Fibroblast of the aortic adventitia (primary cell): ENCODE measurements at places on chromosomes 13 and 19. TPM values are rescaled to one million over a fixed set of nuclear protein-coding genes. Genes with fewer than 3 reads are reported as not detected.

DNA sequence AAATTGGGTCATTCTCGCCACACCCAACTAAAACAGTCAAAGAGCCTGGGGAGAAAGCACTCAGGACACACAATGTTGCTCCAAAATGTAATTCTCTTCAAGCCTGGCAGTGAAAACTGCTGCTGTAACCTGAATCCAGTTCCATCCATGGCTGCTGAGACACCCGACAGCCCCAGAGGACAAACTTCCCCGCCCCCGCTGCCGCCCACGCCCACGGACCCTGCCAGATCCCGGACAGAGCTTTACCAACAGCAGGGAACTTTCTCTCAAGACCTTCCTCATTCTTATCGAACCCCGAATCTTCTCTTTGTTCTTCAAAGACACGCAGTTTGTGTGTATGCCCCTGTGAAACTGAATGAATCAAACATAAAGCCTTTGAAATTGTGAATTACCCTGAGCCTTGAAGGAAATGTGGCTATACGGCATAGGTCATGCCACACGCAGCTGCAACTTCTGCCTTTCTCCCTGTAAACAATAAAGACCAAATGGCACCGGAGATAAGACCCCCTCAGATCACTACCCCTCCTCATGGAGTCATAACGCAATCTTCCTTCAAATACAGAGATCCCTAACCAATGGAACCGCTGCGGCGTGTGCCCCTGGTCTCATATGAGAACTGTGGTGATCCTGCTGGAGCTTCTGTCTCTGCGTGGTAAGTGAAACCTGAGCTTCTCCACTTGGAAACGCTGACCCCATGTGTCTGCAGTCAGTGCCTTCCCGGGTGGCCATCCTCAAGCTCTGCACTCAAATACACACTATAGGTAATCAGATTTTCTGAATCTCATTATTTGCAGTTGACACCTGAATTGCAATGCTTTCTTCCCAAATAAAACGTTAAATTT, 4.8 kb upstream of the LAMP1 start:
- DNase-seq: peak; percentile 7

GRCh38 chr19:6030214-6030507, 52.2 kb upstream of the RANBP3 start:
- peak; percentile 75 for DNase-seq

DNA sequence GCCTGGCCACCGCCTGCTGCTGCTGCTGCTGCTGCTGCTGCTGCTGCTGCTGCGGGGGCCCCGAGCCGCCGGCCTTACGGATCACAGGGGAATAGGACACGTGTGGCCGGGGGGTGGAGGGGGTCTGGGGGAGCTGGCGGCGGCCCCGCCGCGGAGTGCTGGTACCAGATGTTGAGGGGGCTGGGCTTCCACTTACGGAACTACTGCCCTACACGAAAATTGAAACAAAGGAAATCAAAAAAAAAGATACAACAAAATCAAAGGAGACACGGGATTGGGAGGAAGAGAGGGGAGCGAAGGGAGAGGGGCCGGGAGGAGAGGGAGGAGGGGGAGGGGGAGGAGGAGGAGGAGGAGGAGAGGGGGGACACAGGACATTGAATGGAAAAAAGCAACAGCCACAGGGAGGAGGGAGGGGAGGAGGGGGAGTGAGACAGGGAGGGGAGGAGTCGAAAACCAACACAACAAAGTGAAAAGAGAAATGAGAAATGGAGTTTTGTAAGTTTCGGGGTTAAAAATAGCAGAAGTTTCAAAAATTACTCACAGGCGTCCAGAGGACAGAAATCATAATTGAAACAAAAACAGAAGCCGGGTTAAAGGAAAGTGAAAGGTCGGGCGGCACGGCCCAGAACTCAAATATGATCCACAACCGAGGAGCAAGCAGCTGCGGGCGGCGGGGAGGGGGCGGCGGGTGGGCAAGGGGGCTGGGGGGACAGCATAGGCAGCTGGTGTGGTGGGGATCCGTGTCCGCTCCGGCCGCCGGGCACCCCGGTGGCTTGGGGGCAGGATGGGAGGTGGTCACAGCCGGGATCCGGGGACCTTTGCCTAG, 57.8 kb downstream of the IER2 start:
- DNase-seq: peak; percentile 75

DNA sequence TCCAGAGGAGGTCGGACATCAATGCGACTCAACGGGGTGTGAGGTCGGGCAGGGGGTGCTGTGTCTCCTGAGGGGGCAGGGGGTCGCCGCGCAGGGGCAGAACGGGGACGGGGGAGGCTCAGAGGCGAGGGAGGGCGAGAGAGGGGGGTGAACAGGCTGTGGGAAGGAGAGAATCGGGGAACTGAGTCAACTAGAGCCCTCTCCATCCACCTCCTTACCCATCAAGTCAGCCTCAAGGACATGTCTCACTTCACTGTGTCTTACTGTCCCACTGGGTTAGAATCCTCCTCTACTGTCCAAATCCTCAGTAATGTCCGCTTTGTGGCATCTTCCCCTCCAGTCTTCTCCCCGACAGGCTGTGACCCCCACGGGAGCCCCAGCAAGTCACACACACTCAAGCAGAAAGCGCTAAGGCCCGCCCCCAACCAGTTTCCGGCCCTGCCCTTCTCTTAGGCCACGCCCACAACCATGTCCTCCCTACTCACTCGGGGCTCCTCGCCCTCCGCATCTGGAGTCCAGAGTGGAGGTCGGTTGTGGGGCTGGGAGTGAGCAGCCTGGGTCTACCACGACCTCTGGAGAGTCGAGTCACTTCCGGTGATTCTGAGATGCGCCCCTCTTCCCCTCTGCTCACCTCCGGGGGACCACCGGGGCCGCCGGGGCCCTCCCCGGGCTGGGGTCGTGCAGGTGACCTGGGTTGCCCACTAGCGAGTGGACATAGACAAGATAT, 9.3 kb downstream of the PLEKHA4 start:
- no peak for DNase-seq

PRR22 gene
- 0.09 and 1.1 TPM in 2 replicates for total RNA-seq

DCLK1 gene
- 67.8 and 80.0 TPM in 2 replicates for total RNA-seq

- peak; percentile 94 for DNase-seq
These were observed 4.8 kb downstream of the COLGALT1 start for GRCh38 chr19:17560205-17560595.

GRCh38 chr19:3837332-3837731, 31.5 kb downstream of the ZFR2 start:
- no peak for DNase-seq

DNA sequence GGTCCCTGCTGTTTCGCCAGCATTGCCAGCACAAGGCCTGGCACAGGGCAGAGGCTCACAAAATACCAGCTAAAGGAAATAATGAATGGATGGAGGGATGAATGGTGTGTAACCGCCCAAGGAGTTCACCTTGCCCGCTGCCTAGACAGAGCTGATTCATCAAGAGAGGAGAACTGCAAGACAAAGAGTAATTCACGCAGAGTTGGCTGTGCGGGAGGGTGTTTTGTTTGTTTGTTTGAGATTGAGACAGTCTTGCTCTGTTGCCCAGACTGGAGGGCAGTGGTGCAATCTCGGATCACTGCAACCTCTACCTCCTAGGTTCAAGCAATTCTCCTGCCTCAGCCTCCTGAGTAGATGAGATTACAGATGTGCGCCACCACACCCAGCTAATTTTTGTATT, 3.0 kb downstream of the OPA3 start:
- DNase-seq: no peak

SMAD9 gene
- total RNA-seq: 8.2 and 17.6 TPM in 2 replicates

DNA sequence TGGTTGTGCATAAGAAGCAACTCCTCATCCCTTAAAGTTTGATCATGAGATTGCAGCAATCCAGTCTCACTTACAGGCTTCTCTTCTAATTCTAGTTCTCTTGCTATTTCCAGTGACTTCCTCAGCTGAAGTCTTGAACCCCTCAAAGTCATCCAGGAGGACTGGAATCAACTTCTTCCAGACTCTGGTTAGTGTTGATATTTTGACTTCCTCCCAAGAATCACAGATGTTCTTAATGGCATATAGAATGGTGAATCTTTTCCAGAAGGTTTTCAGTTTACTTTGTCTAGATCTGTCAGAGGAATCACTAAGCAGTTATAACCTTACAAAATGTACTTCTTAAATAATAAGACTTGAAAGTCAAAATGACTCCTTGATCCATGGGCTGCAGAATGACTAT, 81.3 kb upstream of the UBL3 start:
- DNase-seq: no peak

DNA sequence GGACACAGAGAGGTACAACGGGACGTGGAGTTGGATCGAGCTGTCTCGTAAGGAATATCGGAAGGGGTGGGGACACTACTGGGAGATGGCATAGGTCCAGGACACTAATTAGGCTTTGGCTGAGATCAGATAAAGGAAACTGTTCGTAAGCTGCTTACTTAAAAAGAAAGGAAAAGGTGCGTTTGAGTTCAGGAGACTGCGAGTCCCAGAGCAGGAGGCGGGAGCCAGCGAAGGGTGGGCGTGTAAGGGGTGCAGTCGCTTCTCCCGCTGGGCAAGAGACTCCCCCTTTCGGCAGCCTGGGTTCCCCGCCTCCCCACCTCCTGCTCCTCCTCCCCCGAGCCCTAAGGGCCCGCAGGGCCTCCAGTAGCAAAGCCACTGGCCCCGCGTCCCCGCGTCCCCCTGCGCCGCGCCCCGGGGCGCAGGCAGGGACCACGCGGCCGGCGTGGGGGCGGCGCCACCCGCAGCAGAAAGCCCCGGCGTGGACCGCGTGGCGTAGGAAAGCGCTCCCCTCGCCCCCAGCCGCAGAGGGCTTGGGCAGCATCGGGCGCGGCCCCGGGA, 547 bp downstream of the ABCC4 start:
- DNase-seq: peak; percentile 60

GRCh38 chr13:65789815-65790214, 1440.3 kb downstream of the PCDH9 start:
- DNase-seq: peak; percentile 39

DNA sequence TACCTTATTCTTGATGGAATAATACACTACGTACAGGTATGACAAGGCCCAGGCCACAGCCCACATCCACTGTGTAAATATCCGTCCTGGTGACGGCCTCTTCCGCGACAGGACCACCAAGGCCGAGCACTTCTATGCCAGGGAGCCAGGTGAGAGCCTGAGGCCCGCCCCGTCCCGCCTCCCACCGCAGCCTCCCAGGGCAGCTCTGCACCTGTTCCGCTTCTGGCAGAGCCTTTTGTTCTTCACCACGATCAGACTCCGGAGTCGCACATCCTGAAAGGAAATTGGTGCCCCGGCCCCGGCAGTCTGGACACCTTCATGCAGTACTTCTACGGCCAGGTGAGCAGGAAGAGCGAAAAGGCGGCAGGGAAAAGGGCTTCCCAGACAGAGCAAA, 10.6 kb upstream of the ZNF358 start:
- DNase-seq: no peak

DNA sequence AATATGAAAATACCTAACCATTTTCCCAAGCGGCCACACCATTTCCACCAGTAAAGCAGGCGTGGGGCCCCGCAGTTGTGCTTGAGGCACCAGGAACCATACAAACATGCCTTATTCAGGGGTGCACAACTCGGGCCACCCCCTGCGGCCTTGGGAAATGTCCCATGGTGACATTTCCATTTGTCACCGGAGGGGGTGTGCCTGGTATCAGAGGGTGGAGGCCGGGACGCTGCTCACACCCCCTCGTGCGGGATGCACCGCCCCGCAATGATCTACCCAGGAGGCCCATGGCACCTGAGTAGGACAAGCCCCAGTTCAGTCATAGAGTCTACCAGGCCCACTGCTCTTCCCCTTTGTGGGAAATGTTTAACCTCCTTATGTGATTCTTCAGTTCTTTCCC, 218.8 kb downstream of the TEX29 start:
- DNase-seq: no peak

DNA sequence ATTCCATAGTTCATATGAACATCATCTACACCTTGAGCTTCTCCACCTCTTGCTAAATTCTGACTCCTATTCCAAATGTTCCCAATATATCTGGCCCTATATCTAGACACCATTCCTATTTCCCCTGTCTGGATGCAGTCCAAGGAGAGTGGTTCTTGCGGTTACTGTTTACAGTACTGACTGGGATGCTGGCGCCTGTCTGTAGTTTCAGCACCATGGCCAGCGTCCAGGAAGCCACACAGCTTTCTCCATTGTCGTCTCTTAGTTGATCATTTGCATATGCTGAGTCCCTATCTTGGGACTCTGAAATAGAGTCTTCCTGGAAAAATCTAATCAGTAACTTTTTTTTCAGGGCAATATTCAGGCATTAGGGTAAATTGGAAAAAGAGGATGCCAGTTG, 14.9 kb downstream of the LAIR2 start:
- peak; percentile 21 for DNase-seq

DNA sequence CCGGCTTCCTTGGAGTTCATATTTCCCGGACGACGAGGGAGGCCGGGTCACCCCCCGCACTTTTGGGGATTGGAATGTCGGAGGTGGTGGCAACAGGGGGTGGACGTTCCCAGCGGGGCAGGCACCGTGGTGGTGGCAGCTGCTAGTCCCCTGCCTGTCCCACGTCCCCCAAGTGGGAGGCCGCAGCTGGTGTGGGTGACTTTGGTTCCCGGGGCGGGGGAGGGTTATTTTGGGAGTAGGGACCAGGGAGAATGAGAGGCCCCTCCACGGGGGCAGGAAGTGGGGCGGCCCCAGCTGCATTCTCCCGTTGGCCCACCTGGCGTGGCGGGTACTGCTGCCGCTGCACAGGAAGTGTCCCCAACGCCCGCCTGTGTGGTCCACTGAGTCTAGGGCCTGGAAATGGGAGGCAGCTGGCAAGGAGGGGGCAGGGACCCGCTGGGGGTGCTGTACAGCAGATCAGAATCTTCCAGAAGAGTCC, 11.1 kb upstream of the PLIN3 start:
- no peak for DNase-seq

- no peak for DNase-seq
These were observed 24.4 kb upstream of the CACNA1A start for GRCh38 chr19:13530720-13531119.

- DNase-seq: peak; percentile 15
These were observed 392.1 kb downstream of the EFNB2 start for GRCh38 chr13:106143392-106143791.

DNA sequence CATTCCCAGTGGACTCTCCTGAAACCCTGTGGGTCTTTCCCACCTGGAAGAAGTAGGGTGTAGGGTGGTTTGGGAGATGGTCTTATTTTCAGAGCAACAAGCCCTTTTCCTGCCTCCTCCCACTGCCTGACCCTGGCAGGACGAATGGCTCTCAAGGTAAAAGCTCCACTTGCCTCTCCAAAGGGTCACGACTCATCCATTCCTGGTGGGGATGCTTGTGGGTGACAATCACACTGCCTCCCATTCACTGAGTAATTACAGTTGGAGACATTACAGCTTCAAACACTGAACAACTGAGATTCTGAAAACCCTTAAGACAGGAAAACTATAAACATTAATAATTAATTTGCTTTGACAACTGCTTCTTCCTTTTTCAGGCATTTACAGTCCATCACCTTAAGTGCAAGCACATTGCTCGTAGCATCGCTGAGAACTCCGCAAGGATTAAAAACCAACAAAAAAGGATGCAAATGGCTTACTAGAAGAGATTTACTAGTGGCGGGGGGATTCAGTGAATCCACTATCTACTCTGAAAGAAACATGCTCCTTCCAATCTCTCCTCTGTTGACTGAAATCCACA, 199.6 kb upstream of the IRS2 start:
- no peak for DNase-seq

- no peak for DNase-seq
These were observed 9.2 kb downstream of the JOSD2 start for GRCh38 chr19:50501568-50502475.

- no peak for DNase-seq
These were observed 253.7 kb downstream of the KCTD12 start for GRCh38 chr13:76632401-76633044.

PNPLA6 gene
- total RNA-seq: 67.8 and 123 TPM in 2 replicates

SIGLEC8 gene
- not detected in 2 replicates for total RNA-seq
